ENCODE measurements at places on chromosomes 2 and 18.

DNA sequence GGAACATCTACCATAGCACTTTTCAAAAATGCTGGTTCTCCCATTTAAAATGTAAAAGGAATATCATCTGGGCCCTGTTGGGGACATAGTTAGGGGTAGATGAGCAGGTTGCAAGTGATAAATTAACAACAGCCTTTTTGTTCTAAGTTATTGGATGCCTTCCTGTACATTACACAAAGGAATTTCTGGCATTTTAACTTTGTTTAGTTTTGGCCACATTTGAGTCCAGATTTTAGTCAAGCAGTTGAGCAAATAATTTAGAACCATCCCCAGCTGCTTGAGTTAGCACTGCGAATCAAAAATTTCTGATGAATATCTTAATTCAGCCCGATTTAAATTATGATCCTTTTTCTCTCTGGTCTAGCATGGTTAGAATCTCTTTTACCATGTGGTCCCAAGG, 124.4 kb downstream of the TTC27 start:
- peak; percentile 78 for DNase-seq

DNA sequence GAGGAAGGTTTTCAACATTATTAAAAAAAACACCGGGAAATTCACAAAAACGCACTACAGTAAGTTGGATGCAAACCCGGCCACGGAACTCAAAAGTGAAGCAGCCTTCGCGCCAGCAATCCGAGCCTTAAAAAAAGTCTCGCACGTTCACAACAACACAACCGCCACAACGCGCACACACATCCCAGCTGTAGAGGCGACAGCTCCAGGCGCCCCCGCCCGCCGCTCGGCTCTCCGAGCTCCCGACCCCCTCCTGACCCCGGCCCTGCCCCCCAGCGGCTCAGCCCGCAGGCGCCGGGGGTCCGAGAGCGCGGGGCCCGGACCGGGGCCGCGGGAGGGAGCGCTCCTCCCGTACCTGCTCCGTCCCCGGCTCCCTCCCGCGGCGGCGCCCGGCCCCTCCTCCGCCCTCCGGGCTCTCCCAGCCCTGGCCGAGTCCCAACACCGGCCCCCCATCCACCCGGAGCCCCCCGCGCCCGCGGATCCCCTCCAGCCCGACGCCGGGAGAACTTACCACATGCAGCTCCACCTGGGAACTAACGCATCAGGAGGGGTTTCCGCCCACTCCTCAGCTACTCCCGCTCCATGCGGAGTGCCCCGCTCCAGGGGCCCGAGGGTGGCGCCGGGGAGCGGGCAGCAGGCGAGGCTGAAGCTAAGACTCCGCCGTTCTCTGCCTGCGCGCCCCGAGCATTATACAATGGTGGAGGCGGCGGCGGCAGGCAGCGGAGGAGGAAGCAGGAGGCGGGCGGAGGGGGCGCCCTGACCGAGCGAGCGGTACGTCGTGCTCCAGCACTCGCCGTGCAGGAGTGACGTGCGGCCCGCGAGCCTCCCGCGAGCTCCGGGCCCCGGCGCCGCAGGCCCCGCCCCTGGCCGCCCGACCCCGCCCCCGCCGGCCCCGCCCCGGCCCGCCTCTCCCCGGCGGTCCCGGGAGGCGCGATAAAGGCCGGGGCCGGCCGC, at the start of gene SERTAD2:
TSS of gene SERTAD2 (minus strand) at position 805 of the 954 bp plus-strand sequence. CDS start 17,042 bp downstream, outside the sequence.
- DNase-seq = peak; percentile 85

GRCh38 chr2:238821391-238821790, 26.5 kb upstream of the TWIST2 start:
- DNase-seq = peak; percentile 28

DNA sequence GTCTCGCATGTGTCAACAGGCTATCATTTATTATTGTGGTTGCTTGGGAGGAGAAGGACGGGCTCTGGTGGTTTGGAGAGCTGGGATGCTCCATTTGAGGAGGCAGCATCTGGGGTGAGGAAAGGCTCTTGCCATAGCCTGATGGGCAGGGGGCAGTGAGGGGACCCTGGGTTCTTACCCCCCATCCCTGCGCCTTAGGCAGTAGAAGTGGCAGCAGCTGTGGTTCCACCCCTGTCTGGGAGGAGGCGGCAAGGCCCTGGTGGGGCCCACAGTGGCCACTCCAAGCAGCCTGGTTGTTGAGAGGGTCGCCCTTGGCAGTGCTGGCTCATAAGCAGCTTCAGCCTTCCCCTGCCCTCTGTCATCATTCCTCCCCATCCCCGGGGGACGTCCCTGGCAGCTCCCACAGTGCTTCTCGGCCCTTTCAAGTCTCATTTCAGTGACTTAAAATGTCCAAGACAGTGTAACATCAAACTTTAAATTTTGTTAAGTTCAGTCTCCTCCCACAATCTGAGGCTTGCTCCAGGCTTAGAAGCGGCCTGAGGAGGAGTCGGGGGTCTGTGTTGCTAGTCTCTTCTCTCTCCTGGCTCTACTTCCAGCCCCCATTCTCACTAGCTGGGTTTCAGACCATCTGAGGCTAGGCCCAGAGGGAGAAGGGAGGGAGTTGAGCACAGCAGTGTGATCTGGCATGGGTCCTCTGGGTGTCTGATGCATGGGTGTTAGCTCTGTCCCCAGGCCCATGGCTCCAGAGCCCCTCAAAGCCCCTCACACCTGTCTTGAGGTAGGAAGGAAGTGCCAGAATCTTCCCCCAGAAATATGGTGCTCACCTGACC, 34.9 kb upstream of the PTPN4 start:
- DNase-seq = no peak

DNA sequence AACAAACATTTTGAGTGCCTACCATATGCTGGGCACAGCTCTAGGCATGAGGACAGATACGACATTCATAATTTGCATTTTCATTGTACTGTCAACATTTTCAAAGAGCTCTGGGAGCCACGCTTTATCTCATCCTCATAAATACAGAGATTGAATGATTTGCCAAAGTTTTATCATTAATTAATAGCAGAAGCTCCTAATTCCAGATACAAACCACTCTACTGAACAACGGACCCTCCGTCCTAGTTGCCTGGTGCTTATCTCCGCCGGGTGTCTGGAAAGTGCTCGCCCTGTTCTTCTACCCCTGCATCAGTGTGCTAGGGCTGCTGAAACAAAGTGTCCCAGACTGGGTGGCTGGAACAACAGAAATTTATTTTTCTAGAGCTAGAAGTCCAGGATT, 23.8 kb downstream of the SERTAD2 start:
- DNase-seq = no peak

Data from fibroblast of lung (primary cell).